Amygdala (tissue), 56 donors: ENCODE measurements at places on chromosomes 12 and 14.

- no peak for DNase-seq
Observed at GRCh38 chr12:92543359-92543758, 159.4 kb upstream of the PLEKHG7 start.

- DNase-seq: no peak
Observed at GRCh38 chr12:57066245-57066644, 12.3 kb downstream of the NEMP1 start.

GRCh38 chr12:51008329-51009055 lies 17.7 kb downstream of the SLC11A2 start:
- DNase-seq: no peak

GRCh38 chr12:3000548-3001275 lies 41.5 kb downstream of the TEAD4 start:
- DNase-seq: no peak

- DNase-seq: no peak
Observed at GRCh38 chr12:644818-645552, 18.3 kb downstream of the NINJ2 start.

GRCh38 chr12:104462931-104463339 lies 6.2 kb downstream of the CHST11 start:
- no peak for DNase-seq
